ENCODE measurements at places on chromosomes 4 and X.
A peak's percentile ranks its signal among the peaks of the same experiment; 100 is the strongest.

GRCh38 chrX:119870626-119871131 lies 854 bp downstream of the RNF113A start:
- DNase-seq, result no peak

GRCh38 chrX:152276277-152276676 lies 137.9 kb upstream of the MAGEA10 start:
- DNase-seq, result no peak

GRCh38 chr4:16026160-16026761 lies 57.6 kb downstream of the PROM1 start:
- DNase-seq, result peak; percentile 4

DNA sequence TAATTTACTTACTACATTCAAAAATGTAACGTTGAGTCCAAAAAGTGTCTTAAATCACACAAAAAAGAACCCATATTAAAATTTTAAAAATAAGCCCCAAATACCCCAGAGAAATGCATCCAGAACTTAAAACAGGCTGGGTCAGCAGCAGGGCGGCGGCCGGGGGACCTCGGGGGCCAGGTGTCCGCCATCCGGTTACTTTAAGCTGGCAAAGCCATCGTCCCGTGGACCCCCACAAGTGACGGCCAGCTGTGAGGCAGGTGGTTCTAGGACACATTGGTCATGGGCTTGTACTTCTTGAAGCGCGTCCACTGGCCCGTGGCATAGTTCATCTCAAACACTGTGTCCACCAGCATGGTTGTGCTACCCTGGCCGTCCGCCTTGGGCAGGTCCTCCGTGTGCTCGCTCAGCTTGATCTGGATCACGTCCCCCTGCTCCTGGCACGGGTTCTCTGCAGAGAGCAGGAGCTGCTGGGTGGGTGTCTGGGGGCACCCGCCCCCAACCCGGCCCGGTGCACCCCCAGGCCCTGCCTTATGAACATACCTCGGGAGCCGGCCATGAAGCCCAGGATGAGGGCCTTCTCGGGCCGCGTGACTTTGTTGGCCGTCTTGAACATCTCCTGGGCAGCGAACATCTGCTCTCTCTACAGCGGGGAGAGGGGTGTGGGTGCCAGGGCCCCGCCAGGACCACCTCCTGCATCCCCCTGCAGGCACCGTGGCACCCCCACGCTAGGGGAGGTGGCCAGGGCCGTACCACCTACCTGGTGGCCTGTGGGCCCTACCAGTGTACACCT lies 25.5 kb downstream of the NELFA start:
- DNase-seq, result no peak

GRCh38 chr4:24935856-24936255 lies 23.0 kb upstream of the CCDC149 start:
- no peak for DNase-seq

DNA sequence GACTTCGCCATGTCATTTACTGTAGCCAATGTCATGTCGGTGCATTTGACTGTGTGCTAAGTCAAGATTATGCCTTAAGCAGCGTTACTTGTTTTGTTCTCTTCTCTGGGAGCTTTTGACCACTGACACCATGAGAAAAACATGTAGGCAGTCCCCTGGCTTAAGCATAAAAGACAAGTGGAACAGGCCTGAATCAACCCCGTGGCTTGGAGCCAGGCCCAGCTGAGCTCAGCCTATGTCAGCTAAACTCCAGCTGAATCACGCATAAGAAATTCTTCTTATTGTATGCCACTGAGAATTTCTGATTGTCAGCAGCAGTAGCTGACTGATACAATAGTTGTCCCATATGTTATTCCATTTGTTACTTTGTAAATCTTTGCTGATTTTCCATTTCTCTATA lies 261.9 kb downstream of the CBLL2 start:
- DNase-seq, result no peak

- no peak for DNase-seq
These were observed 83.4 kb upstream of the KLHL13 start for GRCh38 chrX:118199997-118200396.

DNA sequence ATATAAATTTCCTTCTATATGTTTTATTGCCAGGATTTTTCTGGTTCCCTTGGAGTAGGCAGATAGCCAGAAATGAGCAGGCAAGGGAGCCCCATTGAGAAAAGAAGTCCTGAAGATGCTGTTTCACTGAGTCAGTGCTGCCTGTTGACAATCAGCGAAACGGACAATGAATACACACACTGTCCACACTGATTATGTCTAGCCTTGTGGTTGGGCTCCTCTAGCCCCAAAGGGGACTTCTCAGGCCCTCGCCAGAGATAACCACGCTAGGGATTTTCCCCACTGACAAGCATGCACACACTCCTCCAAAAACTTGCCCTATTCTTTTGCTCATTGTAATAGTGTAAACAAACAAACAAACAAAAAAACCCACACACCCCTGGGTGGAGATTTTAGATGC lies 369.3 kb downstream of the DMD start:
- DNase-seq, result no peak

DNA sequence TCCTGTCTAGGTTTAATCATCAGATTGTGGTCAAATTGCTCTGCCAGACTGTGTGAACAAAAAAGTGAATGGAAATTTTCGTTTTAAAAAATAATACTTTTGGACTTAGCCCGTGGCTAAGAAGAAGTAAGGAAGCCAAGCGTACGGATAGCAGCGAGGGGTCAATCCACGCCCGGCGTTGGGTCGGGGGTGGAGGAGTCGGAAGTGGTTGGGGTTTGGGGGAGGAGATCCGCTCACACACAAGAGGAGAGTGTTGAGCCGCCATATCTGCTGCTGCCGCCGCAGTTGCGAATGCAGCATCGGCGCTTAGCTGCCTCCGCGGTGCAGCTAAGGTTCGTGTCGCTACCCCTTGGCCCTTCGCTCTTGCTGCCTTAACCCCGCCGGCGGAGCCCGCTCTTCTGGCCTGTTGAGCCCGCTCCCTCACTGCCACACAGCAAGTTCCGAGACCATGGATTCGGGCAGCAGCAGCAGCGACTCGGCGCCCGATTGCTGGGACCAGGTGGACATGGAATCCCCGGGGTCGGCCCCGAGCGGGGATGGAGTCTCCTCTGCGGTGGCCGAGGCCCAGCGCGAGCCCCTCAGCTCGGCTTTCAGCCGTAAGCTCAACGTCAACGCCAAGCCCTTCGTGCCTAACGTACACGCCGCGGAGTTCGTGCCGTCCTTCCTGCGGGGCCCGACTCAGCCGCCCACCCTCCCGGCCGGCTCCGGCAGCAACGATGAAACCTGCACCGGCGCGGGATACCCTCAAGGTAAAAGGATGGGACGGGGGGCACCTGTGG lies at the start of gene GSPT2:
TSS of gene GSPT2 (plus strand) at position 264 of the 779 bp plus-strand sequence. CDS start at position 449, 185 bp downstream.
- no peak for DNase-seq

DNA sequence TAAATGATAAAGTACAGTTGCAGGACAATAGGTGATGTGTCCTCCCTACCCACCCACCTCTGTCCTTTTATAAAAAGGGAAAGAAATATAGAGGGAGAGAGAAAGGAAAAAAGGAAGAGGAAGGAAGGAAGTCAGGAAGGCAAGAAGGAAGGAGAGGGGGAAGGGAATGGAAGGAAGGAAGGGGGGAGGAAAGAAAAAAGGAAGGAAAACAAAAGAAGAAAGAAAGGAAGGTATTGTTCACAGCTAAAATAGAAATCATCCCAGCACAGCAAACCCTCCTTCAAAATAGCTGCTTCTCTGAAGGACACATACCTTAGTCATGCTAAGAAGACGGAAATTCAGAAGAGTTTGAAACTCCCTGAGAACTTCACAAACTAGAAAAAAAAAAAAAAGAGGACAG lies 8.4 kb downstream of the NKX6-1 start:
- DNase-seq, result no peak

GRCh38 chrX:12434493-12434892 lies 296.2 kb downstream of the FRMPD4 start:
- DNase-seq, result no peak

DNA sequence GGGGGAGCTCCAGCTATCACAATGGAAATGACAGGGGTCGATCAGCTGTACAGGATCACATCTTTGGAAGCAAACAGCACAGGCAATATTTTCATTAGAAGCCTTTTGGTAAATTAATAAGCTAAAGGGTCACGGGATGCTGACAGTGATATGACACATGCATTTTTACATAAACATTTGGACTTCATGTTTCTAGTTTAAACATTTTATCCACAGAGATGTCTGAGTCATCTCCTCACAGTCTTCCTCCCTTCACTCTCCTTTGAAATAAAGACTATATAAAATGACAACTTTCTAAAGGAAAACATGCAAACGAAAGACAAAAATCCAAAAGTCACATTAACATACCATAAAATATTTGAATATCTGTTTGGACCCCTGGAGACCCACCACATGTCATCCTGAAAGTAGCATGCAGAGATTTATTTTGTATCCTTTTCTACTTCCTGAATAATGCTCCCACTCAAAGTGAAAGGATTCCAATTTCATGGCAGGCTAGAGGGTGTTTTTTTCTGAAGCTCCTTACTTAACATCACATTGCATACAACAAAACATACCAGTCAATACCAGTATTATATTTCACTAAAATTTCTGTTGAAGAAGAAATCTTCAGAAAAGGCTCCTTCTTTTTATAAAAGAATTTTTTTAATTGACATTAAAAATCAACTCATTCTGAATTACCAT lies 200.1 kb upstream of the PPARGC1A start:
- no peak for DNase-seq

- no peak for DNase-seq
These were observed 11.2 kb upstream of the RNF175 start for GRCh38 chr4:153771046-153771445.

- DNase-seq, result no peak
These were observed at the start of gene LRAT for GRCh38 chr4:154743683-154744340. Gene LRAT (plus strand): TSS chr4:154744000. CDS start chr4:154744327, 327 bp downstream.

DNA sequence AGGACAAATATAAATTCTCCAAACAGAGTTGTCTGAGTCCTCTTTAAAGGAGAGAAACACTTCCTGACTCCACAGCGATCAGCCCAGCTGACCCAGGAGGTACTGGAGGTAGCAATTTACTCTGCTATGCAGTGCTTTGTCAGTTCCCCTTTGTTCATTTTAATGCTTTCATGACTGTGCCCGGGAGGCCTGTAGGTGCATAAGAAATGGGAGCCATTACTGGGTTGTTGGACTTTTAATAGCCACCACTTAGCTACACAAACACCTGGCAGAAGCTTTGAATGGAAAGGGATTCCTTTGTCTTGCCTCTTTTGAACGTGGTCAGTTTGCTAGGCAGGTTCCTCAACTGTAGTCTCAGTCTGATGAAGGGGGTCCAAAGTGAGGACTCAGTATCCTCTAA lies 59.0 kb upstream of the AFF2 start:
- no peak for DNase-seq

- no peak for DNase-seq
These were observed 417.3 kb upstream of the HTR2C start for GRCh38 chrX:114166601-114167000.

DNA sequence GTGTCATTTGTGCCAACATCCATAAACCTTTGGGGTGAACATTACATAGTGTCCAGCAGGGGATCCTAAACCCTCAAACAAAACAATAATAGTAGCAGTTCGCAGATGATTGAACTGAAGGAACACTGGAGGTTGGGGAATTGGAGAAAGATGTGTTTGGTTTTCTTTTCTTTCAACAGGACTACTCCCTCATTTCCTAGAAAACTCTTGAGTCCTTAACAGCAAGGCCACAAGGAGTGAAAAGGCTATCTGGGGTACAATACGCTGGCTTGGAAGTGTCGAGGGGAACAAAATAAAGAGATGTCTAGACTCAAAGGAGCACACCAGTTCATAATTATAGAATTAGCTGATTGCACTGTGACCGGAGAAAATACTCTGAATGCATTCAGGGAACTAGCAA lies 72.1 kb downstream of the IDS start:
- no peak for DNase-seq

GRCh38 chr4:153976954-153977353 lies 188.1 kb upstream of the SFRP2 start:
- DNase-seq, result no peak

- no peak for DNase-seq
These were observed 81.6 kb downstream of the NPNT start for GRCh38 chr4:105976915-105977314.

GRCh38 chr4:40255393-40256281 lies 58.8 kb downstream of the RHOH start:
- DNase-seq, result no peak

DNA sequence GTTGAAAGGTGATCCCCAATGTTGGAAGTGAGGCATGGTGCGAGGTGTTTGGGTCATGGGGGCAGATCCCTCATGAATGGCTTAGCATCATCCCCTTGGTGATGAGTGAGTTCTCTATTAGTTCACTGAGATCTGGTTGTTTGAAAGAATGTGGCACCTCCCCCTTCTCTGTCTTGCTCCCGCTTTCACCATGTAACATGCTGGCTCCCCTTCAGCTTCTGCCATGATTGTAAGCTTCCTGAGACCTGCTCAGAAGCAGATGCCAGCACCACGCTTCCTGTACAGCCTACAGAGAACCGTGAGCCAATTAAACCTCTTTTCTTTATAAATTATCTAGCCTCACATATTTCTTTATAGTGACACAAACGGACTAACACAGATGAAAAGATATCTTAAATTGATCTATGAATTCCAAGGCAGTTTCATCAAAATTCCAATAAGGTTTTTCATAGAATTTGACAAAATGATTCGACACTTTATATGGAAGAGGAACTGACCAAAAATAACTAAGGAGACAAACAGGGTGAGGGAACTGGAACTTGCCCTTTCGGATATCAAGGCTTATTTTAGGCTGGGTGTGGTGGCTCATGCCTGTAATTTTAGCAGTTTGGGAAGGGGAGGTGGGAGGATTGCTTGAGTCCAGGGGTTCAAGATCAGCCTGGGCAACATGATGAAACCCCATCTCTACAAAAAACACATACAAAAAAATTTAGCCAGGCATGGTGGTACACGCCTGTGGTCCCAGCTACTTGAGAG lies 56.9 kb upstream of the OGT start:
- DNase-seq, result no peak

DNA sequence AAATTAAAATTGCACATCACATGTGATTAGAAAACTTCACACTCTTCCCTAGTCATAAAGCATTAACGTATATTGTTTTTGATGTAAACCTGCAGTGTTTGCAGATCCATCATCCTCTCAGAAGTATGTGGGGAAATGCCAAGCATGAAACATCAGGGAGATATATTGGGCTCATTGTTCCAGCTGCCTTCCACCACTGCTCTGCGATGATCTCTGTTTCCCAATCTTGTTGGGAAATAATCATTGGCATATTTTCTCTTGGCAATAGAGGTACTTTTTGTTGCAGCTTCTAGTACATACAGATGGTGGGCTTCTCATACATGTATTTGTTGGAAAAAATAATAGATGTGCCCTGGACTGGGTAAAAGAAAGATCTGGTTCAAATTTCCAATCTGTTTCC lies 466.3 kb upstream of the HS3ST1 start:
- no peak for DNase-seq

DNA sequence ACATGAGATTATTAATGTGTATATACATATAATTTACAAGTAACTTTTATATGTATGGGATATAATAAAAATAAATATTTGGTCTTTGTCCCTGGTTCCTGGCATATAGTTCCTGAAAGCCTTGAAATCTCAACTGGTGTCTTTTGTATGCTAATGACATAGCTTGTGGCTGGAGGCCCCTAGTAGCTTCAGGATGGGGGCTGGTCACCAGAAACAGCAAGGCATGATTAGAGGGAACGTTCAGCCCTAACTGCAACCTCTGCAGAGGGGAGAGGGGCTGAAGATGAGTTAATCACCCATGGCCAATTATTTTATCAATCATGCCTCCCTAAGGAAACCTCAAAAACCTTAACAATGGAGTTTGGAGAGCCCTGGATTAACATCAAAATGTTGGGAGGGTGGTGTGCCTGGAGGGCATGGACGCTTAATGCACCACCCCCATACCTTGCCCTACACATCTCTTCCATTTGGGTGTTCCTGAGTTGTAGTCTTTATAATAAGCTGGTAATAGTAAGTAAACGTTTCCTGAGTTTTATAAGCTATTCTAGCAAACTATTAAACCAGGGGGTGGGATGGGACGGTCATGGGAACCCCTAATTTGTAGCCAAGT lies 21.3 kb downstream of the PIN4 start:
- DNase-seq, result no peak
